Cerebellar nuclear complex (tissue), 1 donor: ENCODE measurements at places on chromosomes 11 and 22.

GRCh38 chr22:45200230-45200629, 36.5 kb downstream of the NUP50 start:
- no peak for DNase-seq

GRCh38 chr11:132520199-132520598, 1012.1 kb downstream of the OPCML start:
- DNase-seq, result no peak

DNA sequence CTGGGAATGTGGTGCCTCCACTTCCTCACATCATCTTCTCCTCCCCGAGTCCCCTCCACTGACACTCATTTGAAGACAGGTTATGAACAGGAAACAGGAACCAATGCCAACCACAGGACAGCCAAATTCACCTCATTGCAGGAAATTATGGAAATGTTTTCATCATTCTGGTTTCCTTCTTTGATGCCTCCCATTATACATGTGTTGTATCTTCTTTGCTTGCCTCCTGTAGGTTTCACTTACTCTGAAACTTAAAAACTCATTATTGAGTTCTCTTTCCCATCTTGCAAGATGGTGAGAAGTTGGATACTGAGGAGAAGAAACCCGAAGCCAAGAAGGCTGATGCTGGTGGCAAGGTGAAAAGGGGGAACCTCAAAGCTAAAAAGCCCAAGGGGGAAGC, 108.5 kb downstream of the PHF21B start:
- DNase-seq, result no peak

DNA sequence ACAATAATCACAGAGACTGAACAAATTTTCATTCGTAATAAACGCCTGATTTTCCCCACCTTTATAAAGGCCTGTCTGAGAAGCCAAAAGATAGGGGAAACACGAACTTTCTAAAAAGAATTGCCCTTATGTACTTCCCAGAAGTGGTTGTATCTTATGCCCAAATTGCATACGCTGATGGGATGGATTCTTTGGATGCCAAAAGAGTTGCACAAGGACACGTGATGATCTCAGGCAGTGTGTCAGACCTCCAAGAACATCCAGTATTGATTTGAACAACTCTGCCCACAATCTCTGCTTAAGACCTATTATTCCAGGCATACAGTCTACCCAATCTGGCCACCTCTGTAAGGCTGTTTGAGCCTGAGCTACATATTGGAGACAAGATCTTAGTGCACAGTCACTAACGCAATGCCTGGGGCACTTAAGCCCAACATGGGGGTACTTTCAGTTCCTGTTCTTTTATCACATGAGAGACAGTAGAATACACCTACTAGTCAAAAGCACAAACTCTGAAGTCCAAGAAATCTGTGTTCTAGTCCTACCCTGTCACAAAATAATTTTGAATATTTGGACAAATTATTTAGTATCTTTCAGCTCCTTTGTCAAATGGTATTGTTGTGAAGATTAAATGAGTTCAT, 38.9 kb downstream of the OR10A6 start:
- no peak for DNase-seq

DNA sequence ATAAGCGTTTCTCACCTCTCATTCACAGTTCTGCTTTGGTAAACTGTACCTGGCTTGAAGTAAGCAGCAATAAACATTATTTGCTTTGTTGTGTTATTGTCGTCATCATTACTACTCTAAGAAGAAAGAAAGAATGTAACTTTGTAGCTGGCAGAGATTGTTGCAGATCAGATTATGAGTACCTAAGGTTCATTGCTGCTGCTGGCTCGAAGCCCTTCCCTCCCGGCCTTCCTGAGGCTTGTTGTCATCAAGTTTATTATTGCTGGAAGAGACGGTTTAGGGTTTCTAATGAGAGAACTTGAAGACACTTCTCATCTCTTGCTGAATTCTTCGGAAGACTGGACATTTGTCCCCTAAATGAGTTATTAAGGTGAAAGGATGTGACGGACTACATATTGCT, 101.3 kb downstream of the GRAMD1B start:
- no peak for DNase-seq

GRCh38 chr11:45590743-45591142, 74.7 kb downstream of the CHST1 start:
- DNase-seq, result no peak

GRCh38 chr11:44767421-44767820, 40.7 kb downstream of the TSPAN18 start:
- no peak for DNase-seq

GRCh38 chr11:130813196-130813595, 103.1 kb downstream of the SNX19 start:
- no peak for DNase-seq

DNA sequence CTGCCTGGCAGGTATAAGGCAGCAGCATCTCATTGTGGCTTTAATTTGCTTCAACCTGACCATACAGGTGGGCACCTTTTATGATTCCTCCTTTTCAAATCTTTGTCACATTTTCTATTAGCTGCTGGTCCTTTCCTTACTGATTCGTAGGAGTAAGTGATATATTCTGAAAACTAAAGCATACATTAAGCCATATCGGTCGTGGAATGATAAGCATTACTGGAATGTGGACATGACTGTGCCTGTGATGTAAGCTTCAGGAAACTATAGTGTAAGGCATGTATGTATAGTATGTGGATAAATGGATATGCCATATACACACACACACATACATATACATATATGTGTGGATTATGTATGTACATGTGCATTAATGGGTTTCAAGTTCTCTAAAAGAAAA, 20.8 kb downstream of the YPEL1 start:
- DNase-seq, result no peak

GRCh38 chr22:41285441-41285819, 557 bp downstream of the RANGAP1 start:
- DNase-seq, result no peak

DNA sequence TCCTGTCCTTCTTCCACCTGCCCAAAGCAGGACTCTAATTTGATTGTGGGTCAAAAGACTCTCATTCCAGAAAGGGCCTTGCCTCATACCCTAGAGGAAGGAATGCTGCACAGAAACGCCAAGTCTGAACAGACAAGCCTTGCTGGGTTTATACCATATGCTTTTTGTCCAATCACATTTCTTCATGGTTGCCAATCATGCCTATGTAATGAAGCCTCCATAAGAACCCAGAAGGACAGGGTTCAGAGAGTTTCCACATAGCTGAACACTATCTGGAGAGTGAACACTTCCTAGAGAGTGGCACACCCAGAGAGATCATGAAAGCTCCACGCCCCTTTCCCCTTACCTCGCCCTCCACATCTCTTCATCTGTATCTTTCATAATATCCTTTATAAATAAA, 4.8 kb upstream of the SAA2 start:
- DNase-seq, result no peak

- no peak for DNase-seq
Observed at GRCh38 chr22:39266398-39267030, 21.7 kb upstream of the PDGFB start.

DNA sequence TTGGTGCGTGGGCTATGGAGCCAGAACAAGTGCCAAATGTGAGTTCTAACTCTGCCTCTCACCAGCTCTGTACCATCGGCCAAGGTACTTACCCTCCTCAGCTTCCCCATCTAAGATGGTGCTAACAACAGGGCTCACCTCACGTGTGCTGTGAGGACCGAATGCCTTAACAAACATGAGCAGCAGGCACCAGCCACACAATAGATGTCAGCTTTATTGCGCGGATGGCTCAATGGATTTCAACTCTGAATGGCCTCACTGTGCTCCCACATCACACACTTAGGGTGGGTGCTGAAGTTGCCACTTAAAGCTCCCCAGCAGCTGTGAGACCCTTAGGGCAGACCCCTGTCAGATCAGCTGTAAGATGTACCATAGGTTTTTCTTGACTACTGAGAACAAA, 24.1 kb downstream of the RELT start:
- DNase-seq, result no peak

- no peak for DNase-seq
Observed at GRCh38 chr11:129943036-129943435, 47.7 kb upstream of the NFRKB start.
